Endothelial cell of umbilical vein (primary cell): ENCODE measurements at places on chromosomes 3 and 15. TPM values are rescaled to one million over a fixed set of nuclear protein-coding genes. Genes with fewer than 3 reads are reported as not detected.

MRPS22 gene
- total RNA-seq, result 41.0 and 45.6 TPM in 2 replicates

TRH gene
- not detected in 2 replicates for total RNA-seq

THAP10 gene
- 2.7 and 4.0 TPM in 2 replicates for total RNA-seq

NRG4 gene
- not detected in 2 replicates for total RNA-seq

SNX22 gene
- total RNA-seq, result 0.14 and 0.73 TPM in 2 replicates

SGO1 gene
- total RNA-seq, result 15.5 and 21.7 TPM in 2 replicates

CRABP1 gene
- total RNA-seq, result not detected in 2 replicates

RBPMS2 gene
- 7.6 and 7.8 TPM in 2 replicates for total RNA-seq

CMTM8 gene
- 7.3 and 8.1 TPM in 2 replicates for total RNA-seq

LIPC gene
- not detected in 2 replicates for total RNA-seq

UBA3 gene
- total RNA-seq, result 81.6 and 84.6 TPM in 2 replicates

RPUSD2 gene
- 10.6 and 11.4 TPM in 2 replicates for total RNA-seq

ADAMTSL3 gene
- total RNA-seq, result not detected in 2 replicates
